ENCODE measurements at places on chromosomes 7 and 10. TPM values are rescaled to one million over a fixed set of nuclear protein-coding genes. Genes with fewer than 3 reads are reported as not detected.
A peak's percentile ranks its signal among the peaks of the same experiment; 100 is the strongest.

- no peak for DNase-seq
Measured at GRCh38 chr10:132070724-132071123, 5.0 kb downstream of the JAKMIP3 start.

Gene SPDYE5
- 0.18 TPM for total RNA-seq

- no peak for DNase-seq
Measured at GRCh38 chr7:12729112-12729511, 41.7 kb downstream of the ARL4A start.

Gene HMX3
- total RNA-seq = 0.45 TPM

GRCh38 chr7:116812860-116813259 is 49.5 kb upstream of the CAPZA2 start:
- no peak for DNase-seq

Gene NCF1
- total RNA-seq = 2.4 TPM

DNA sequence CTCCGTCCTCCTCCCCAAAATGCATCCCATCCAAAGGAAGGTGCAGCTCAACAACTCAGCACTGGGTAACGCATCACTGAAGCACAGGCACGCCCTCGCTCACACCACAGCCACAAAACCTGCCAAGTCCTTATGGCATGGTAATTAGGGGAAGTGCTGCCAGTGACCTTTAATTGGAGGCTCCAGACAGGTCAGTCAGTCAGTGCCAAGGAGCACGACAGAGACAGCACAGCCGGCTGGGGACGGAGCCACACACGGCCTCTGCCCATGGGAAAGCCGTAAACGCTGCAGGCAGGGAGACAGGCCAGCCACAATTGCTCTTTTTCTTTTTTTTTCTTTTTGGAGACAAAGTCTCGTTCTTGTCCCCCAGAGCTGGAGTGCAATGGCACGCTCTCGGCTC is 146.5 kb downstream of the MAD1L1 start:
- no peak for DNase-seq

- DNase-seq = no peak
Measured at GRCh38 chr10:95247200-95247880, 43.5 kb downstream of the PDLIM1 start.

DNA sequence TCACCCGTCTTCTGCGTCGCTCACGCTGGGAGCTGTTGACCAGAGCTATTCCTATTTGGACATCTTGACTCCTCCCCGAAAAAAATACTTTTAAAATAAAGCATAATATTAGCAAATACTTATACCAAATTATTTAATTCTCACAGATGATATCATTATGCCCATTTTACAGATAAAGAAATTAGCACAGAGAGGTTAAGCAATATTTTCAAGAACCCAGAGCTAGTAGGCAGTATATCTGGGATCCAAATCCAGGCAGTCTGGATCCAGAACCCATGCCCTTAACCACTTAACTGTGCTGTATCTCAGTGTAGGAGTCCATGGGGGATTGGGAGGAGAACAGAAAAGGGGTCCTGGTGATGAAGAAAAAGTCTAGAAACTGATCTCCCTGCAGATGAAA is 6.1 kb downstream of the IQUB start:
- no peak for DNase-seq

Gene BUB3
- 256 TPM for total RNA-seq

Gene MRC1
- not detected for total RNA-seq

GRCh38 chr7:69276011-69276729 is 322.1 kb upstream of the AUTS2 start:
- no peak for DNase-seq

Gene SPAM1
- not detected for total RNA-seq

DNA sequence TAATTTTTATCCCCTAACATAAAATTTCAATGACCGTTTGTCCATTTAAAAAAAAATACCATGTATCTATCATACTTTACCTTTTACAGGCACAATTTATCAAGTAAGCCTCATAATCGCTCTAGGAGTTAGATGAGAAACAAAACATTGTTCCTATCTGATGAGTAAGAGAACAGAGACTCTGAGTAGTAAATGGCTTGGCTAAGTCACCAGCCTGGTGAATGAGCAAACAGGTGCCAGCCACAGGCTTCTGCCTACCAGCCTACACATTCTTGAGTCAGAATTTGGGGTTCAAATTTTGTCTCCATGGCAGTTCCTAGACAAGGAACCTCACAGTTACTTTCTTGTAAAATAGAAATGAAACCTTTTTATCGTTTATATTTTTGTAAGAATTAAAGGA is 235.4 kb downstream of the HGF start:
- no peak for DNase-seq

Gene CLDN15
- total RNA-seq = 15.8 TPM

- DNase-seq = peak; percentile 72
Measured at GRCh38 chr10:119206603-119207365, 587 bp upstream of the GRK5 start.

DNA sequence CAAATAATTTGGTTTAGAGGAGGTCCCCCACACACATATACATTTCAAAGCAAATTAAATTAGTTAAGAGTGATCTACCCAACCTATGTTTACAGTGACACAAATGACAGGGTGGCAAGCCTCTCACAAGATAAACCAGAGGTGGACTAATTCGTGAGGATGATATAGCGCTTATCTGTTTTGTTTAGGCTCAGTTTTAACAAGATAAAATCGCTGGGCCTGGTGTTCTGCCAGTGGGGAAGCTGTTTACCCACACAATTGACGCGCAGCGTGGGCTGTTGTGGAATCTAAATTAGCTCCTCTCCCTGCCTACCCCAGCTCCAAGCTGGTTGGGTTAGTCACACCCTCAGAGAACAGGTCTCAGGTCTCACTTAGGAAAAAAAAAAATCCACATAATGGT is 16.7 kb upstream of the PLXNA4 start:
- DNase-seq = no peak

Gene TAX1BP1
- total RNA-seq = 94.6 TPM

Gene AOAH
- 10.4 TPM for total RNA-seq

DNA sequence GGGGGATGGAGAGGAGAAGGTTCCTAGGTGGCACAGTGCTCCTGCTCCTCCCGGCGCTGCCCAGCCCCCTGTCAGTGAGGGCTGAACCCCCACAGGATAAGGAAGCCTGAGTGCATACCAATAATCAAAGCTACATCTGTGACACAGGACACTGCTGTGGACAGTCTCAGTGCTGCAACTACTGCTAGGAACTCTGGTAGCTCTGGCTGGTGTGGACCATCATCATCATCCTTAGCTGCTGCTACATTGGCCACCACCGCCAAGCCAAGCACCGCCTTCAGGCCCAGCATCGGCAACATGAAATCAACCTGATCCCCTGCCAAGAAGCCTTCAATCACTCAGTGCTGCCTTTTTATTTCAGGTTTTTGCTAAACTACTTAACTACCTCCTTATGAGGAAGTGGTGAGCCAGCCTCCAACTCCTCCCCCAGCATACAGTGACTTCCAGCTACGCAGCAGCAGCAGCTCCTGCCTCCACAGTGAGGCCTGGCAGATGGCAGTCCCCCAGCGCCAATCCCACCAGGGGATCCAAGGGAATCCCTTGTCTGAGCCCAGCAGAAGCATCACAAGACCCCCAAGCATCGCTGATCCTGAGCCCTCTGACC is 32.1 kb upstream of the SLC26A4 start:
- DNase-seq = no peak

DNA sequence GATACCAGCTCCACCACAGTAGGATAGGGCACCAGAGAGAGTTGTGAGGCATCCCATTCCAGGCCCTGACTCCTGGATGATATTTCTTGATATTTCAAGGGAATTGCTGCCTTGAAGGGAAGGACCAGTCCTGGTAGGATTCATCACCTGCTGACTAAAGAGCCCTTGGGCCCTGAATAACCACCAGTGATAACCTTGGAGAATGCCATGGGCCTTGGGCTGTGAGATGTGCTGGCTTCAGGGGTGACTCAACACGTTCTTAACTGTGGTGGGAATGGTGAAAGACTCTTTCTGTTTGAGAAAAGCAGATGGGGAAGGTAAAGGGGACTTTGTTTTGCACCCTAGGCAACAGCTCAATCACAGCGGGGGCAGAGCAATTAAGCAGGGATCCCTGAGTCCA is 21.4 kb upstream of the ASZ1 start:
- no peak for DNase-seq

DNA sequence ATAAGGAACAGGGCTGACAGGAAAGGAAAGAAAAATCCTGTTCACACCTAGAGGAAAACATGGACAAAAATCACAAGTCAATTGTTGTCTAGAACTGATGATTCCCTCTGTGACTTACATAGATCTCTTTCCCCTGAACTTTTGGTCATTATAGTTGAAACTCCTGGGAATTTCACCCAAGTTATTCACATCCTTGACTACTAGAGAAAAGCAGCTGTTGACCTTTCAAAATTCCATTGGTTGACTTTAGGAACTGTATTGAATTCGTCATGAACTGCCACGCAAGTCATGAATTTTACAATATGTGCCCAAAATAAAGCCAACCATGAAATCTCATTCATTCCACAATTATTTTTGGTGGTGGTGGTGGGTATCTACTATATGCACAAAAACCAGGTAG is 104.3 kb downstream of the UBE2H start:
- DNase-seq = no peak

- no peak for DNase-seq
Measured at GRCh38 chr10:93841961-93842360, 51.8 kb upstream of the SLC35G1 start.

- peak; percentile 9 for DNase-seq
Measured at GRCh38 chr7:128010391-128011127, 20.7 kb downstream of the LRRC4 start.

DNA sequence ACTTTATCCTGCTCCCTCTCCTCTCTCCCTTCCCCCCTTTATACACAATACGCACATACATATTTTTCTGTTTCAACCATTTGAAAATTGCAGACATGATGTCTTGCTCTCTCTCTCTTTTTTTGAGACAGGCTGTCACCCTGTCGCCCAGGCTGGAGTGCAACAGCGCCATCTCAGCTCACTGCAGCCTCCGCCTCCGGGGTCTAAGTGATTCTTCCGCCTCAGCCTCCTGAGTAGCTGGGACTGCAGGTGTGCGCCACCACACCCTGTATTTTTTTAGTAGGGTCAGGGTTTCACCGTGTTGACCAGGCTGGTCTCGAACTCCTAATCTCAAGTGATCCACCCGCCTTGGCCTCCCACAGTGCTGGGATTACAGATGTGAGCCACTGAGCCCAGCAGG is 38.5 kb downstream of the KLHDC10 start:
- no peak for DNase-seq

- DNase-seq = no peak
Measured at GRCh38 chr10:68877482-68878110, 23.5 kb upstream of the DDX50 start.

Gene MSMB
- not detected for total RNA-seq

DNA sequence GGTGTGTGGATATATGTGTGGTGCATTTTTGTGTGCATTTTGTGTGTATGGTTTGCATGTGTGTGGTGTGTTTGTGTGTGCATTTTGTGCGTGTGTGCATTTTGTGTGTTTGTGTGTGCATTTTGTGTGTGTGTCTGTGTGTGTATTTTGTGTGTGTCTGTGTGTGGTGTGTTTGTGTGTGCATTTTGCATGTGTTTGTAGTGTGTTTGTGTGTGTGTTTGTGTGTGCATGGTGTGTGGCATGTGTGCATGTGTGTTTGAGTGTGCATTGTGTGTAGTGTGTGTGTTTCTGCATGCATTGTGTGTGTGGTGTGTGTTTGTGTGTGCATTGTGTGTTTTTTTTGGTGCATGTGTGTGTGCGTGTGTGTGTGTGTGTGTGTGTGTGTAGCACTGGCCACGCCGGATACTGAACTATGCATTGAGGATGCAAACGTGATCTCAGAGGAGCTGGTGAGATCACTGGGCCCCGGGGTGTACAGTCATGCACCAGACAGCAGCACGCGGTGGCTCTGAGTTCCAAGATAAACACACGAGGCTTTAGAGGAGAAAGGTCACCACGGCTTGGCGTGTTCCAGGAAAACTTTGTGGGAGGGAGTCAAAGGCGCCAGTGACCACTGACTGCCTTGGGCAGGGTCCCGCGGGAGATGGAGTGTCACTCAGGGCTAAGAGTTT is 106.6 kb upstream of the SHH start:
- DNase-seq = no peak

- no peak for DNase-seq
Measured at GRCh38 chr10:62459072-62459471, 84.9 kb downstream of the ZNF365 start.

DNA sequence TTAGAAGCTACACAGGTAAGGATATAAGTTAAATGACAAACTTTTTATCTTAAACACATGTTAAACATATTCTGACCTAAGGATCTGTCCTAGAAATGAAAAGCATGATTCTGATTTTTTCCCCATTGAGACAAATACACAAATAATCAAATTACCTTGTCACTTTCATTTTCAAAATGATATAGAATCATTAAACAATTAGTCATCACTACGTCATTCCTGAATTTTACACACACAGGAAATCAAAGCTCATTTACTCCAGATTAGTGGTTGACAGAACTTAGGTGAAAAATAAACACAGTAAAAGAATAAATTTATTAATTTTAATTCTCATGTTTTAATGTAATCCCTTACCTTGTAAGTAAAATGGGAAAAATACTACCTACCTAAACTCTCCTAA is 89.0 kb downstream of the AASS start:
- no peak for DNase-seq

DNA sequence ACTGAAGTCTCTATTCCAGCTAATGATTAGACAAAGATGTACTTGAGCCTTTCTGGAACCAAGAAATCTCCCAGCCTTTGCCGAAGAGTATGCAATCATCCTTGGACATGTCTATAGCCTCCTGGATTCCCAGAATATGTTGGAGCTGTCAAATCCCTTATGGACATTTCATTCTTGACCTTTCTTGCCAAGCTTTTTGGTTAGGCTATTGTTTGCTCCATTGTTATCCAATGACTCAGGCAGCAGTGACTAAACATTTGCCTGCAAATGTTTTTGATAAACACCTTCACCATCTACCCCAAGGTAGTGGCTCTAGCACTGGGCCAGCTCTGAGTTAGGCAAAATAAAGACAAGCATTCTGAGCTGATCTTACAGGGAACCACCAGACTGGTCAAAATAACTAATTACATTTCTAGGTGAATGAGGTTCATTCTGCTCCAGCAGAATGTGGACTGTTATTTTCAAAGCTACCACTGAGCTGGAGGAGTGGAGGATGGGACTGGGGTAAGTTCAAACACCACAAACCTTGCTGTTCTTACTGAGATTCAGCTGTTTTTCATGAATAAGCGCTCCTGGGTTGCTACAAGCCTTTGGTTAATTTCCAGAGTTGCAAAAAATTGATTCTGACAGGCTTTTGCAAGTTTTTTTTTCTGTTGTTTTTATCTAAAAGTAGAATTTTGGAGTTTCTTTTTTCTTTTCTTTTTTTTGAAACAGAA is 81.0 kb downstream of the TMEM270 start:
- DNase-seq = no peak

GRCh38 chr10:52649511-52649910 is 123.1 kb downstream of the MBL2 start:
- DNase-seq = no peak

- no peak for DNase-seq
Measured at GRCh38 chr7:108802650-108803049, 233.0 kb downstream of the DNAJB9 start.

GRCh38 chr7:21754963-21755362 is 190.7 kb downstream of the CDCA7L start:
- DNase-seq = no peak

DNA sequence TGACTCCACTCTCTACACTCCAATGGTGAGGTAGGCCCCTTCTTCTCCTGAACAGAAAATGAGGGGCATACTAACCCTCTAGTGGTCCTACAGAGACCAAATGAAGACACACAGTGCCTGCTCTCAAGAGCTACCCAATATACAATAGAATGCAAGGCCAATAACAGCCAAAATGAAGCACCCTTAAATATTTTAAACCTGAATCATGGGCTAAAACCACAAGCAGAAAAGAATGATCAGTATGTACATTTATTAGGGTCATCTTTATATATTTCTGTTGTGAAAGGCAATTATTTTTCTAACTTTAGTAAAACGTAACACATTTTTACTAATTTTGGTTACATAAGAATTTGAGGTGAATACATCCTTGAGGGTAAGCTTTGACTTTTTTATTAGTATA is 49.9 kb upstream of the COL1A2 start:
- no peak for DNase-seq
